AG04450 (cell line): ENCODE measurements at places on chromosomes 3 and 15. TPM values are rescaled to one million over a fixed set of nuclear protein-coding genes. Genes with fewer than 3 reads are reported as not detected.

Gene IQGAP1
- polyA plus RNA-seq, result 141 and 170 TPM in 2 replicates

Gene ARMC8
- polyA plus RNA-seq, result 48.2 and 61.2 TPM in 2 replicates

Gene IQSEC1
- 3.6 and 5.4 TPM in 2 replicates for polyA plus RNA-seq

Gene TMEM108
- 0.52 and 0.63 TPM in 2 replicates for polyA plus RNA-seq

- no peak for DNase-seq
These were observed 169.7 kb downstream of the RAP2B start for GRCh38 chr3:153331676-153332075.

GRCh38 chr3:10713656-10714055 is 102.4 kb upstream of the SLC6A11 start:
- DNase-seq, result no peak

DNA sequence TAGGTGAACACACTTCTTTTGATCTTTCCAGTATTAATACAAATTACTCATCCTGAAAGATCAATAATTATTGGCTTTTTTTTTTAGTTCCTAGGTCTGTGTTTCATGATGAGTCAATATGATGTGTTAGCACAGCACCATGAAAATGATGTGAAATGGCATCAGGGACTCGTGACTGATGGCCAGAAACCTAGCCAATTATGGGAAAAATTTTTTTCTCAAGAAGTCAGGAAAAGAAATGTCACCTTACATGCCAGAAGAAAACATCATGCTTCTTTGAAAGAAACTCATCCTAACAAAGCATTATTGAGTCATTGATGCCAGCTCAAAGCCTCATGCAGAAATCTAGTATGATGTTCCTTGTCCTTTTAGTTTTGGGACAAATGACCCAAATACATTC is 468.3 kb upstream of the CBLB start:
- no peak for DNase-seq

DNA sequence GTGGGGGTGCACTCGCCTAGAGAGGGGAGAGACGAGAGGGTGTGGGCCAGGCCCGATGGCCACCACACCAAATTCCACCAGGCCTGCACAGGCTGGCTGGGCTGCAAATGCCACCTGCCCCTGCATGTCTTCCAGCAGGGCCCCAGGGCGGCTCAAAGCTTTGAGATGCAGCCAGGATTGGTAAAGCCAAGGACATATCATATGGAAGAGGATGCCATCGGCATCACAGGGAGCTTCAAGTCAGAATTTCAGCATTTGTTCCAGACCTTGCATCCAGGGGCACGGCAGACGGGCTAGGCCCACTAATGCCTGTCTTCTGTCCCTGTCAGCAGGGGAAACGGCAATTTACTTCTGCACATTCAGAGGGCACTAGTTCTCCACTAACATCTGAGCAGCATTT is 97.8 kb downstream of the NUP210 start:
- DNase-seq, result no peak

DNA sequence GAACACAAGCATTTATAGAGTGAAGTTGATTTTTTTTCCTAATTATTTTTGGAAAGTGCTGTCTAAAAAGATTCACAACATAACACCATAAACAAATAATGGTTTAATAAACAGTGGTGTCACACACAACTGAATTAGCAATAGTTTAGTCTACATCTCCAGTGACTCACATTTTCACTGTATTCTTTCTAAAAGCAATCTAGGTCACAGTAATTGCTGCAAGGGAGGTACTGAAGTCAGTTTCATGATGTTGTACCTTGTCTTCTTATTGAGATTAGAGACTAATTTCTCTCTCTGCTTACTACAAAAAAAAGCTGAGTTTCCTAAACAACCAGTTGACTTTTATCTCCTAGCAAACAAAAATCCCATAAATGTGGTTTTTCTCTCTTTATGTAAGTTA is 29.6 kb downstream of the PLSCR4 start:
- no peak for DNase-seq

DNA sequence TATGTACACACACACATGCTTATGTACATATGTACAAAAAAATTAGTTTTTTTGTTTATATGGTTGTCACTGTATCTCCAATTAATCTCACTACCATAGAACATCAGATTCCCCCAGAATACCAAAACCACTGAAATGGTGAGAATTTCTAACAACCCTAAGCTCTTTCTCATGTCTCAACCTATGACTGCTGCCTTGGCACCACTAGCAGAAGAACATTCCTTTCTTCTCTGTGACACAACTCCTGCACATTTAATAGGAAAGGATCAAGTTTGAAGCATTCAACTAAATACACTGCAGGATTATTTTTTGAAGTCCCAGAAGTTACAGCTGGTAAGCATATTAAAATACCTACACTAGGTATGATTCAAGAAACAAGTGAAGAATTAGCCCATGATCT is 109.6 kb downstream of the FAM174B start:
- no peak for DNase-seq

DNA sequence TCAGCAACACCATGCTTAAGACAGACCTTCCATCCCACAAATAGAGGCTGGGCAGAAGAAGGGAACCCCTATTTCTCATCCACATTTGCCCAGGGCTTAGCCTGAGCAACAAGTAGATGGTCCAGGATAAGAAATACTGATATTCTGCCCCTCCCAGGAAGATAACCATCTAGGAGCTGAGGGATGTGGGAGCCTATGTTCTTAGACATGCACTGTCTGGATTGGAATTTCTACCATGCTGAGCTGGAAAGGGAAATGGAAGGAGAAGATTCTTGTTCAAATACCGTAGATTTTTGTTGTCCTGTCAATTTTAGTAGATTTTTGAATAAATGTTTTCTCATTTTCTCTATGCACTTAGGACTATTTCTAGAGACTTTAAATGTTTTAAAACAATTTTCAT is 450.7 kb upstream of the SEMA6D start:
- no peak for DNase-seq

- DNase-seq, result no peak
These were observed 2.6 kb upstream of the ULK3 start for GRCh38 chr15:74845581-74845980.

DNA sequence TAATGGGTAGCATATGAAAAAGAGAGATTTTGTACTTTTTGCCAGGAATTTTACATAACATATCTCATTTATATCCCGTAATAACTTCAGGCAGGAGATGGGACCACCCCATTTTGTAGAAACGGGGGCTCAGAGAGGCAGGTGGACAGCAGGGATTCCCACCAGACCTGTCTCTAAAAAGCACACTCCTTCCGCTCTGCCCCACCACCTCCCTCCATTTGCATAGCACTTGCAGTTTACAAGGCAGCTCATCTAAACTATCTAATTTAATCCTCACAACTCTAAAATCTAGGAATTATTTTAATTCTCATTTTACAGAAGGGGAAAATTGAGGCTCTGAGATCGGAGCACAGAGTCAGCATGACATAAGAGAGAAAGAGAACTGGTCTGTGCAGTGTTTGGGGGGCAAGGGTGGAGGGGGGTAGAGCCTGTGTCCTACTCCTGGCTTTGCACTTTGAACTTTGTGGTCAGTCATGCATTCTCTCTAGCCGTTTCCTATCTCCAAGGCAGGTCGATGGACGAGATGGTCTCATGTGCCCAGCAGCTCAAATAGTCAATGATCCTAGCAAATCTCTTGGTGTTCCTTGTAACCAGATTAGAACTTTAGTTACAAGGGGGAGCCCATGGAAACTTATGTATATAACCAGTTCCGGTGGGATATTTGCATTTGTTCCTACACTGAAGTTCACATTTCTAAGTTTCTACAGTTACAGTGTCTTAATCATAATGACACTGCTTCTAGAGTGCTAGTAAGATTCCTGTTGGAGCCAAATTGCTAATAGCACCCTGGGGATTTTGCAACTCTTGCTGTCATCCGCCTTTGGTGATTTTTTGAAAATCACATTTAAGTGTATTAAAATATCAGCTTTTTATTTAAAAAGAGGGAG is 18.6 kb downstream of the CRYGS start:
- DNase-seq, result no peak

- DNase-seq, result no peak
These were observed 9.0 kb downstream of the ZIC4 start for GRCh38 chr3:147397155-147397874.

GRCh38 chr3:10697918-10698317 is 118.1 kb upstream of the SLC6A11 start:
- DNase-seq, result no peak

DNA sequence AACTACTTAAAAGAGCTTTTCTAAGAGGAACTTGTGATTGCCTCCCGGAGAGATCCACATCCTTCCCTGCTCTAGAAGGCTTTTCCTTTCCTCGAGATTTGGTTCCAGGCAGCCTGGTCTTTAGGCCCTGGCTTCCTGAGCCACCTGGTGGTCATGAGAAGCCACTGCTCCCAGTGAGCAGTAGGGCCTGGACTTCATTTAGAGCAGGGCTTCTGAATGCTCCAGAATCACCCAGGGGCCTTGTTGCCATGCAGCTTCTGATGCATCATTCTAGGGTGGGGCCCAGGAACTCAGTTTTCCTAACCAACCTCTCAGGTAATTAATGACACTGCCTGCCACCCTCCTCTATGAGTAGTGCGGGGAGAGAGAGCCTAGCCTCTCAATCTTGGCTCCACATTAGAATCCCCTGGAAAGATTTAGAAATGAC is 29.6 kb downstream of the PSMD6 start:
- DNase-seq, result peak; percentile 47

GRCh38 chr15:57285386-57285785 is 90.9 kb upstream of the CGNL1 start:
- DNase-seq, result no peak

- no peak for DNase-seq
These were observed 51.5 kb upstream of the MEF2A start for GRCh38 chr15:99514306-99514705.

DNA sequence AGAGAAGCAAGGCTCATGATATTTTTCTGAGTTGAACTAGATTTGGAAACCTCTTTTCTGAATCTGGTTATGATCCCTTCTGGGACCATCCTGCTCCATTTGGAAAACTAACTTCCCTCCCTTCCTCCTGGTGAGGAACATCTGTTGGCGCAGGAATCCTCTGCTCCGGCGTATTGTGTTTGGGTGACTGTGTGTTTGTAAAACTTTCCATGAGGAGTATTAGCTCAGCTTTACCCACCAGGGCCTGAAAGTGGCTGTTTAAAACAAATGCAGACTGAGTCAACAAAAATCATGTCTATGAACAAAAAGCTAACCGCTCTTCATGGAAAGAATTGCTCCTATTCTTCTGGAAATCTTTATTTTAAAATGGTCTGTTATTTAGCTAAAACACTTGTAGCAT is 17.7 kb downstream of the STARD9 start:
- DNase-seq, result no peak

GRCh38 chr15:33374226-33374914 is 63.6 kb downstream of the RYR3 start:
- no peak for DNase-seq
